ENCODE measurements at places on chromosomes 12 and 14.
A peak's percentile ranks its signal among the peaks of the same experiment; 100 is the strongest.

DNA sequence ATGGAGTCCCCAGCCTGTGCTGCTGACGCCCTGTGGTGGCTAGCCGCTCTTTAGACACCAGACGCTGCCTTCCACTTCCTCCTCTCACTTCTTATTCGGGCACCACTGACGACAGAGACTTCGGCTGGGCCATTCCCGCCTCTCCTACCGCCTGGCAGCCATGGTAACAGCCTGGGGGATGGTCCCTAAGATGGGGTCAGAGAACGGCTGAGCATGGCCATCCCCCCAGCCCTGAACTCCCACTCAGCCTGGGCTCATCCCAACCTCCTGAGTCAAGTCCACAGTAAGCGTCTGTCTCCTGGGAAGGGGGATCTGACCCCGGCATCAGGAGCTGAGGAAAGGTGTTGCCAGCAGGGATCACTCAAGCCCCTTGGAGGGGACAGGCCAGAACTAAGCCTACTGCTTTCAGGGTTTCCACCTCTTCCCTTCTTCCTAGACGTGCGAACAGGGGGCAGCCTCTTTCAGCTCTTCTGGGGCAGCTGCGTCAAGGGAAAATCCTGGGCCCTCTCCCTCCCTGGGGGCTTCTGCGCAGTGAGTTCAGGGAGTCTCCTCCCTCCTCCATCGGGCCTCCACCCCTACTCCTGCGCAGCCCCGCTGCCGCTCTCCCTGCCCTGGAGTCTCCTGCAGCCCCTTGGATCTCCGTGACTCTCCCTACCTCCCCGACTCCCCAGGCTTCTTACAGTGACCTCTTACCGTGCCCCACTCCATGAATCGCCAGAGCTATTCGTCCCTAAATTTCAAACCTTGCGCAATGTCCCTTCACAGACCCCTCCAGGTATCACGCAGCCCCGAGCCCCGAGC lies 643 bp upstream of the TAMALIN start:
- DNase-seq, result peak; percentile 48

DNA sequence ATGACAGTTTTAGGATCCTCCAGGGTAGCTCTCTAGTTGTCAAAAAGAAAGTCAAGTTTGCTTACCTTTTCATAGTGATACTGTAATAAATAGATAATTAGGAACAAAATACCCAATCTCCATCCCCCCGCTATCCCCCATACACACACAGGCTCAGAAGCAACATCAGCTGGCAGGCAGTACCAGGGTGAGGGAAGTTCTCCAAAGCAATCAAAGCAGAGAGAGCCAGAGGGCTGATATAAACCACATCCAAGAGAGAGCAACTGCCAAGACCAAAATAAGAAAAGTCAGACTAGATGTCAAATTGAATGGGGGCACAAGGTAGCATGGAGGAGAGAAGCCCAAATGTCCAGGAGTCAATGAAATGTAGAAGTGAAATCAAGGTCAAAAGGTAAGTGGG lies 80.2 kb upstream of the PTPRR start:
- DNase-seq, result no peak

- DNase-seq, result no peak
Observed at GRCh38 chr14:98122527-98122926, 1149.5 kb downstream of the BCL11B start.

DNA sequence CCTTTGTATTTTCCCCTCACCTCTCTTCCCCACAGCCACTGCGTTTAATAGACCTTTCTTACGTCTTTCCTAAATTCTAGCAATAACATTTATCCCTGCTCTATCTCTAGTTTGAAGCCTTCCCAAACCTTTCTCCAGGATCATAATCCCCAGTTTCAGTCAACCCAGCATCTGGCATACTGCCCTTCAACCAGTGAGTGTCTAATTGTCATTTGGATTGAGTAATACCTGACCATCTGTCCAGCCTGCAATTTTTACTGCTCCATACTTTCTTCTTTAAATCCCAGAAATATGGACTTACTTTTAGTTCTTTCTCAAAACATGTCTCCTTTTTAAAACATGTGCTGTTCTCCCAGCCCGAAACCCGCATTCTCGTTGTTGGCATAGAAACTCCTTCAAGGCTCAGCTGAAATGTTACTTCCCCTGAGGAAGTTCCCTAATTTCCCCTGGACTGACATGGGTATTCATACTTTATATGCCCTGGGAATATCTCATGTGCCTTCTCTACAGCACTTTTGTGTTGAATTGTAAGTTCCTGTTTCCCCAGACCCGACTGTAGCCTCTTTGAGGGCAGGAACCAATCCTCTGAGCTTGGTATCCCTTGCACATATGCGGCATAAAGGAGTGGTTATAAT lies 65.1 kb upstream of the ETV6 start:
- DNase-seq, result peak; percentile 9

- no peak for DNase-seq
Observed at GRCh38 chr14:23877111-23877510, 76.5 kb upstream of the DHRS4 start.

- DNase-seq, result no peak
Observed at GRCh38 chr12:87827638-87828264, 201.4 kb downstream of the C12orf50 start.

DNA sequence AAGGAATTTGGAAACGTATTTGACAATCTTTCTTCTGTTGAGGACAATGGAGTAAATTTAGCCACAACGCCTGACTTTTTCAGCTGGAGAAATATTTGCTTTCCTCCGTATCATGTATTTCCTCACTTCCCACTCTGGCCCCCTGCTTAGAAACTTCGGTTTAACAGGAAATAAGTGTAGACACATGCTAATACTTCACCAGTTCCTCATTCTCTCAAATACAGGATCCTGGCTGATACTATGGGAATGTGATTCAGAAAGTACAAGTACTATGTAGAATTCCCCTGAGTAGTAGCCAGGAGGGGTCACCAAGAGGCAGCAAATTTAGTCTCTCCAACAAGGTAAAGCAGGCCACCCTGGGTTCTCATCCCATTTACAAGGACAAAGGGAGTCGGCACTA lies 58.0 kb downstream of the FAR2 start:
- DNase-seq, result no peak

DNA sequence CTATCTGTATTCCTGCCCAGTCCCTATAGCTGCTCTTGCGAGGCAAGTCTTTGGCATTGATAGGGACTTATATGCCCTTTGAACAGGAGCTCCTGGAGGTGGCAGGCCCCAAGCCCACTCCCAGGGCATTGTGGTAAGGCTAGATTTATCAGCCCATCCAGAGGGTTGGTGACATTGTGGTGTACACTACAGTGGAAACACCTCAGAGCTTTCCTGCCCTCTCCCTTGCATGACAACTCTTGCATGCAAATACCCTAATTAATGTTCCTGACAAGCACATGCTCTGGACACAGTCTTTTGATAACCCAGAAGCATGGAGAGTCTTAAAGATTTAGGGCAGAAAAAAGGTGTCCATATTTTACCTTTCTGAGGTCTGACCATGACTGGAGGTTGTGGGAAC lies 815 bp upstream of the RIPK3 start:
- DNase-seq, result no peak

- no peak for DNase-seq
Observed at GRCh38 chr14:56603648-56604047, 24.1 kb downstream of the TMEM260 start.

GRCh38 chr12:125143491-125143890 lies 78.3 kb downstream of the AACS start:
- no peak for DNase-seq

DNA sequence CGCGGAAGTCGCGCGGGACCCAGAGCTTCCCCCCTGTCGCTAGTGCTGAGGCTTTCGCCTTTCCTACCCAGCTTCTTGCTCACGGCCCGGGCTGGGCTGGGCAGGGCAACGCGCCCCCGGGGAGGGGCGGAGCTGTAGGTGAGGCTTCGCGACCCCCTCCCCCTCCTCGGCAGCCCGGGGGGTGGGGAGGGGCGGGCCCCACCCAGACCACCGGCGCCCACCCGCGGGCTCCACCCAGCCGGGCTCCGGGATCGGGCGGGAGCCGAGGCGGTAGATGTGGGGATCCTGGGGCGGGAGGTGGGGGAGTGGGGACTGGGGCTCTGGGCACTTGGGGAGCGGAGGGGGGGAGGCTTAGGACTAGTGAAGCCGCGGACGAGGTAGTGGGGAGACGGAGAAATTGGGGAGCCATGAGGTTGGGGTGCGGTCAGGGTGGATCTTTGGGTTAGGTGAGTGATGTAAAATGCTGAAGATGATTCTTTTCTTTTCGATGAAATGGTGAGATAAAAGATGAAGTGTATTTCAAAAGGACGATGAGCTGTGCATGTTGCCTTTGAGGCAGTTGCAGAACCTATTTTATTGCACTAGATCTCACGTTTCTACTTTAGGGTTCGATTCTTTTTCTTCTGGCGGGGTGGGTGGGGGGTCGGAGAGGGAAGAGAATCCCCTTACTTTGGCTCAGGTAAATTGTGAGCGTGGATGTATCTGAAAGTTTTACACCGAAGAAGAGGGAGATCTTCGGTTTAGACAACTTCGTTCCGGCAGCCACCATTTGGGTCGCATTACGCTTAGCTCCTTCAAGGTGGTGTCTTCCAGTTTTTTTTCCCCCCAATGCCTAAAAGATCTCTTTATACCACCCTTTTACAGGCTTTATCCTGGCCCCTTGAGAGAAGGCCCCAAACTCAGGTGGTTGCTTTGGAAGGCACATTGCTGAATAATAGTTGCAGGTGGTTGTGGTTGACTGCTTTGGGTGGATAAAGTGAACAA lies 619 bp downstream of the ERC1 start:
- DNase-seq, result peak; percentile 39

Measured in tongue (tissue), 3 donors.